ENCODE measurements at places on chromosomes 2 and 18.

- no peak for DNase-seq
Measured at GRCh38 chr2:102436323-102436722, 13.4 kb downstream of the IL18RAP start.

DNA sequence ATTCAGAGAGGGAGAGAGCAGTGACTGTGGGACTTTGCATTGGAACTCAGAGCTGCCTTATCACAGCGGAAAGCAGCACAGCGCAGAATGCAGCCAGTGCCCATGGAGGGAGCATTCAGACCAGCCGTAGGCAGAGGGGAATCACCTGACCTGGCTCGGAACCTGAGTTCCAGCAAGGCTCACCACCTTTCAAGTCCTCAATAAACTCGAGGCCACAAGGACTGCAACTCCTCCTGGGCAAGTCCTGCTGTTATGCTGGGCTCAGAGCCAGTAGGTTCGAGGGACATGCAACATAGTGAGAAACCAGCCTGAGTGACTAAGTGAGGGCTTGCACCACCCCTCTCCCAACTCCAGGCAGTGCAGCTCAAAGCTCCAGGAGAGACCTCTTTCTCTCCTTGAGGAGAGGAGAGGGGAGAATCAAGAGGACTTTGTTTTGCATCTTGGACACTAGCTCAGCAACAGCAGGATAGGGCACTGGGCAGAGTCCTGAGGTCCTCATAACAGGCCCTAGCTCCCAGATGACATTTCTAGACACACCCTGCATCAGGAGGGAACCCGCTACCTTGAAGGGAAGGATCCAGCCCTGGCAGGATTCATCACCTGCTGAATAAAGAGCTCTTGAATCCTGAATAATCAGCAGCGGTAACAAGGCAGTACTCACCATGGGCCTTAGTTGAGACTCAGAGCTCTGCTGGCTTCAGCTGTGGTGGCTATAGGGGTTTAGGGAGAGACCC, 136.8 kb upstream of the OTOS start:
- DNase-seq = no peak

- DNase-seq = no peak
Measured at GRCh38 chr18:28185121-28185520, 8.2 kb upstream of the CDH2 start.

DNA sequence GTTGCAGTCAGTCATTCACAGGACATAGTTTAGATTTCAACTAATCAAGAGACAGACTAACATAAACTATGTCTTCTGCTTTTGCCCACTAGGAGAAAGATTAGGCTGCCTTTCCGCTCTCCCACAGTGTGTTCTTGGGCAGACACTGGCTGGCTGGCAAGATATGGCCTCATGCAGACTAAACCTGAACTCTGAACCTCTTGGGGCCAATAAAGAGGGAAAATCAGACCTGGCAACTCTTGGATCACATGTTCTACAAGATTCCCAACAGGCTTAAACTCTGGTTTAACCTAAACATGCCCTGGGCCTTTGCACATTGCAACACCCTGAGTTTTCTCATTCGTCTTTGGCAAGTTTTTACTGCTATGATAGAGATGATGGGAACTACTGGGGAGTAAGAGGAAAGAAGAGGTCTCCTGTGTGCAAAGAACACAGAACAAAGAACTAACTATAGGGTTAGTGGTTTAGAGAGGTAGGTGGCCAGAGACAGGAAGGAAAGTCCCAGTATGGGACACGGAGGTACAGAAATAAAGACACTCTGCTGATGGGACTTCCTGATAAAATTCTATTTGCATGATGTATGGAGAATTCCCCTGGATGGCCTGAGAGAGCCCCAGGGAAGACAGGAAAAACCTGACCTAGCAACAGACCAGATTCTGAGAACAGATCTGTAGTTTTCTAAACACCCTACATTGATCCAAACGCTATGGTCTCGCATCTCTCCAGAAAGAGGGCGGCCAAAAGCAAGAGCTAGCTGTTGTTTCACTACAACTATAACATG, 2.0 kb upstream of the ATRAID start:
- DNase-seq = no peak

GRCh38 chr18:2644535-2644934, 11.0 kb upstream of the SMCHD1 start:
- no peak for DNase-seq

DNA sequence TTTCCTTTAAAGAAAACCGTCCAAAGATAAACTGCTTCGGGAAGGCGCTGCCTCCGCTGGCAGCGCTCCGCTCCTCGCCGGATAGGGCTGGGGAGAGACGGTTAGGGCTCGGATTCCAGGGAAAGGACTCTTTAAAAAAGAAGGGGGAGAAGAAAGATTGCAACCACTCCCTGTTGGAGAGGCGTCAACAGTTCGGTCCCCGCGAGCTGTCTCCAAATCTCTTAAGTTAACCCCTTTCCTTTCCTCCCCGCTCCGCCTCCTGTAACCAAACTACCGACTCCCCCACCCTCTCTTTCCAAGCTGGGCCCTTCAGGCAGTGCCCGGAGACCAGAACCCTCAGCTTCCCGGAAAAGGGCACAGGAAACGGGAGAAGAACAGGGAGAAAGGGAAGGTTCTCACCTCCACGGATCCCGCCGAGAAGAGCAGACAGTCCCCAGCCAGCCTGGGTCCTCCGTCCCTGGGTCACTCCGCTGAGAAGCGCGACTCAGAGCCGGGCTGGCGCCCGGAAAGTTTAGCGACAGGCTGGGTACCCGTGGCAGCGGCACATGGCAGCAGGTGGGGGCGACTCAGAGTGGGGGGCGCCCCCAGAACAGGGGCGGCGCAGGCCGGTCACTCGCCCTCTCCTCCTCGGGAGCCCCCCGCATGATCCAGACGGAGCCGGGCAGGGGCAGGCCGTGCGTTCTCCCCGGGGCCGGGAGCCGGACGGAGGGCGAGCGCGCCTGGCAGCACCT, 675 bp downstream of the FZD5 start:
- no peak for DNase-seq

- DNase-seq = no peak
Measured at GRCh38 chr2:42995752-42996422, 203.5 kb upstream of the HAAO start.

DNA sequence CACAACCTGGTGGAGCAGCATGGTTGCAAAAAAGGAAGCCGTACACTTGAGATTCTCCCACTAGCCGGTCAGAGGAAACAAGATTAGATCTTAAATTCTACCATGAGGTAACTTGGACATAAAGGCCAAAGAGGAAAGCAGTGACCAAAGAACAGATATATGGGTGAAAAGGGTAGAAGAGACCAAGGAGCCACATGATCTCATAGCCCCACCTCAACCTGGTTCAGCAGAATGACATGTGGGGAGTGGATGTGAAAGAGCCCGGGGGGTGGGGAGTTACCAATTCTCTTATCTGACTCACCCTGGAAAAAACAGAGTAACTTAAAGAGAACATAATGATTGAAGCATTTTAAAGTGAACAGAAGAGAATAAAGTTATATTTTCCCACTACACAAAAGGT, 683.0 kb downstream of the DSC3 start:
- no peak for DNase-seq

DNA sequence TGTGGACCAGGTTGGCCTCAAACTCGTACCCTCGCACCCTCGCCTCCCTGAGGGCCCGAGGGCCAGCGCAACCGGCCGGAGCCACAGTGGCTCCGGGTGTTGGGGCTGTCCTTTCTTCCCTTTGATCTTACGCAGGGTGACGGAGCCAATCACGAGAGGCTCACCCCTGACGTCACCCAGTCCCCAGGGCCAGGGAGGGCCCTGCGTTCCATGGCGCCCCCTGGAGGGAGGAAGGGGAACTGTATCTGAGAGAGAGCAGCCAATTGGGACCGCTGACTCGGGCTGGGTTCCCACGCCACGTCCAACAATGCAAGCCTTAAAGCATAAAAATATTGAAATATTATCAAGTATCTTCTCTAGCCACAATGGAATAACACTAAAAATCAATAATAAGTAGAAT, 432.8 kb upstream of the LRRTM4 start:
- no peak for DNase-seq

DNA sequence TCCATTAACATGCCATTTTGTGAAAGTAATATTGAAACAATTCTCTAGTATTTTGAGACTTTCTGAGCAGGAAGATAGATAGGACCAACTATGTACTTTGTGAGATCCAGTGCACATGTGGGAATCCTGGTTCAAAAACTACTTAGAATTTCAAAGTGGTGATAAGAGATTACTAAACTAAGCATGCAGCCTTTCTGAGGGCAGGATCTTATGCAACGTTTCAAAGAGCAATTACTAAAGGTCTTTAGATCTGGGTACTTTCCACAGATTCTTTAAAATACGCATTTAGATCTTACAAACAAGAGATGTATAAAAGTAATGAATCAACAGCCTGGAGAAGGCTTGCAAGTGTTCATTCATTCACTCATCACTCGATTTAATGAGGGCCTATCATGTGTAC, 124.4 kb upstream of the TRIB2 start:
- no peak for DNase-seq

GRCh38 chr18:45998244-45998643, 31.1 kb upstream of the EPG5 start:
- DNase-seq = no peak

DNA sequence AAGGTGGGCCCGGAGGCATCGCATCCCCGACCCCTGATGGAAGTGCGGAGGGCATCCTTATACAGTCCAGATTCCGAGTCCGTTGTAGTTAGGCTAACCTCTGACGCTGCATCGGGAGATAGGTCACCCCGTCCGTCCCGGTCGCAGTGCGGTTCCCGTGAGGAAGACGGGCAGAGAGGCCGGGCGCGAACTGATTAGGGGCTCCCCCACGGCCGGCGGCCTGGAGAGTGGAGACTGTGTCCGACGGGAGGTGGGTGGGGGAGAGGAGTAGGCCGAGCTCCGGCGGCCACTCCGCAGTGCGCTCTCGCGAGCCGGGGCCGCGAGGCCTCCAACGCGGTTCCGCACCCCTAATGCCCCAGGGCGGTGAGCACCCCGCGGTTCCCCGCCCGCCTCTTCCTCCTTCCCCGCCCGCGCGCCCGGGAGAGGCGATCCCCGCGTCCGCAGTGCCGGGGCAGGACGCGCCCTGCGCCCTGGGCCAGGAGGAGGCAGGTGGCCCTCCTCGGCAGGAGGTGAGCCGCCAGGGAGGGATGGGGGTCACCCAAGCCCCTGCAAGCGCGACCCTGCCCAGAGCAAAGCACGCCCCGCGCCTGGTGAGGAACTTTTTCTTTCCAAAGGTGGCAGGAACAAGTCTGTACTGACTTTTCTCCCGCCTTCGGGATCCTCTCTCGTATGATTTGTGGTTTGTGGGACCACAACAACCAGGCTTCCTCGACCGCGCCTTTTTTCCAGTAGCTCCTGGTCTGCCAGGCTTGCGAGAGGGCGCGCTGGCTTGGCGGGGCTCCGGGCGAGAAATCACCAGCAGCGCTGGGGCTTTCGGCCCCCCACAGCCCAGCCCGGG, 1.4 kb upstream of the SP5 start:
- DNase-seq = no peak

DNA sequence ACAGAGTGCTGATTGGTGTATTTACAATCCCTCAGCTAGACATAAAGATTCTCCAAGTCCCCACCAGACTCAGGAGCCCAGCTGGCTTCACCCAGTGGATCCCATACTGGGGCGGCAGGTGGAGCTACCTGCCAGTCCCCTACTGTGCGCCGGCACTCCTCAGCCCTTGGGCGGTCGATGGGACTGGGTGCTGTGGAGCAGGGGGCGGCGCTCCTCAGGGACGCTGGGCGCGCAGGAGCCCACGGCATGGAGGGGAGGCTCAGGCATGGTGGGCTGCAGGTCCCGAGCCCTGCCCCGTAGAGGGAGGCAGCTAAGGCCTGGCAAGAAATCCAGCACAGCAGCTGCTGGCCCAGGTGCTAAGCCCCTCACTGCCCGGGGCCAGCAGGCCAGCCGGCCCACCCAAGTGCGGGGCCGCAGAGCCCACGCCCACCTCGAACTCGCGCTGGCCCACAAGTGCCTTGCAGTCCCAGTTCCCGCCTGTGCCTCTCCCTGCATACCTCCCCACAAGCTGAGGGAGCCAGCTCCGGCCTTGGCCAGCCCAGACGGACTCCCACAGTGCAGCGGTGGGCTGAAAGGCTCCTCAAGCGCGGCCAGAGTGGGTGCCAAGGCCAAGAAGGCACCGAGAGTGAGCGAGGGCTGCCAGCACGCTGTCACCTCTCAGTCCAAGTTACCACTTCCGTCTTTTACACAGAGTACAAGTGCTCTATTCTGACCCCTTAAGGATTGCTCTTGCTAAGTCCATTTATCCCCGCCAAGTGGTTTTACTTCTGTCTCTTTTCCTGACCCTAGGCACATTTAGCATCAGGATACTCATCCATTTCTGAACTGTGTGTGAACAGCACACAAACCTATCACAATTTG, 1.7 kb upstream of the RPE start:
- DNase-seq = no peak

- no peak for DNase-seq
Measured at GRCh38 chr2:36967236-36967876, 1.0 kb upstream of the STRN start.

DNA sequence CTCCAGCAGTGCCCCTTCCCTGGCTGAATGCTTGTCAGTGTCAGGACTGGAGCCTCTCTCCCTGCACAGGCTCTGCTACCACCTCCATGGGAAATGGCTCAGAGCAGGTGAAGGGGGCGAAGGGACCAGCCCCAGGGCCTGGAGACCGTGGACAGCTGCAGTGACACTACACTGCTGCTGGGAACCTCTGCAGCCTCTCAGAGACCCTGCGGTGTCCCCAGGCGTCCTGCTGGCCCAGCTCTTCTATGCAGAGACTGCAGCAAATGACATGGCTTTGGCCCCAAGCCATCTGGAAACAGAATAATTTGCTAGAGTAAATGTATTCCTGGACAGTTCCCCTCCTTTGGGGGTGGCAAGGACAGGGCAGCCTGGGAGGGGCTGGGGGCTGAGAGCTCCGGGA, 53.2 kb downstream of the CIB4 start:
- no peak for DNase-seq

Data from T-cell (primary cell).